ENCODE measurements at places on chromosomes 2 and 18.

GRCh38 chr2:114488841-114489530 lies 46.5 kb downstream of the DPP10 start:
- DNase-seq = no peak

- DNase-seq = no peak
These were observed 212.6 kb upstream of the SP5 start for GRCh38 chr2:170502361-170503130.

DNA sequence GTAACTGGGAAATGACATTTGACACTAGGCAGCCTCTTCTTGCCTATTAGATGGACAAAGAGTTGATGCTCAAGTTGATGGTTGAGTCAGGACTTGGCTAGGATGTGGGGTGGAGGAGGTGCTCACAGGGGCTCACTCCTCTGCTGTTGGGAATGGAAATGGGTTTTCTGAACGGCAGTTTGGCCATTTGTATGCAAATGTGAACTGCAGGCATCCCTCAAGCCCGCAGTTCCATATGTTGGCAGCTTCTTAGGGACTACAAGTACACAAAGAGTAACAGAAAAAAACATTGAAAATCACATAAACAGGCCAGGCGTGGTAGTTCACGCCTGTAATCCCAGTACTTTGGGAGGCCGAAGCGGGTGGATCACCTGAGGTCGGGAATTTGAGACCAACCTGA lies 80.8 kb downstream of the INPP5D start:
- DNase-seq = no peak

GRCh38 chr2:85504778-85505261 lies 34.1 kb upstream of the MAT2A start:
- peak; percentile 86 for DNase-seq

GRCh38 chr2:149042881-149043280 lies 4.4 kb downstream of the LYPD6B start:
- no peak for DNase-seq

DNA sequence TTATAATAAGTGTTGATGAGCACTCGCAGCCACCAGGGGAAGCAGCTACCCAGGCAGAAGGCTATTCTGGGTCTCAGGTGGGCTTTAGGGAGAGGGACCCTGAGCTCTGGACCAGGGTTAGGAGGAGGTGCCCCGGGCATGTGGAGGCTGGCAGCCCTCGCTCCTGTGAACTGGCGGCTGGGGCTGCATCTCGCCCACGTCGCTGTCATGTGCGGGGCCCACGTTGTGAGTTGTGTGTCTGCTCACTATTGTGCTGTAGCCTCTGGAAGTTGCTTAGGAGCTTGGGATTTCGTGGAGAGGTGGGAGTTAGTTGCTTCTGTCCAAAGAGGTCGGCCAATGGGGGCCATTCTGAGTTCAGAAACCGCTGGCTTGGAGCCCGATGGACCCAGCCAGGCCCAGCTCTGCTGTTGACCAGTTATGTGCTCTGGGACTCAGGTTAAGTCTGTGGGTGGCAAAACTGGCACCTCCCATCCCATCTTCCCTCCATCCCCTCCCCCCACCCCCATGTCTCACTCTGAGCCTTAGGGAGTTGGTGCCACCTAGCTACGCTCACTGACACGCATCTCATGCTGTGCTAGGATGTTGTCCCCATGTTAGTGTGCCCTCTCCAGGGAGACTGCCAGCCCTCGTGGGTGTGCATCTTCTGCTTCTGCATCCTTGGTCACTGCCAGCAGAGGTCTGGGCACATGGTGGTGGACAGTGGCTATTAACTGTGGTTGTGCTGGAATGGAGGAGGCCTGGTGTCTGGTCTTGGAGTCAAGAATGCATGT lies 18.5 kb downstream of the RRM2 start:
- DNase-seq = no peak

DNA sequence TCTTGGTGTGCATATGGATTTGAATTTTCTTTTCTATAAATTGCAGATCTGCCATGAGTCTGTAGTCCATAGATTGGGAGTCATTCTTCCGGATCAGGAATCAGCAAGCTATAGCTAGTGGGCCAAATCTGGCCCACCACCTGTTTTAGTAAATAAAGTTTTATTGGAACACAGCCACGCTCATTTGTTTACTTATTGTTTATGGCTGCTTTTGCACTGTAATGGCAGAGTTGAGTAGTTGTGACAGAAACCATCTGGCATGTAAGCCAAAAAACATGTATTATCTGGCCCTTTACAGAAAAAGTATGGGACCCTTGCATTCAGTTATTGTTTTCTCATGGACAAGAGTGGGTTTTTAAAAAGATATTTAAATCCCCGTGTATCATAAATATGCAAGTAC lies 191.2 kb downstream of the LRRTM1 start:
- DNase-seq = no peak

- DNase-seq = no peak
These were observed 50.8 kb upstream of the NFE2L2 start for GRCh38 chr2:177315364-177315763.

GRCh38 chr2:28152585-28153280 lies 239.9 kb upstream of the FOSL2 start:
- DNase-seq = peak; percentile 65

- no peak for DNase-seq
These were observed 101.4 kb downstream of the COLEC12 start for GRCh38 chr18:398935-399630.

- no peak for DNase-seq
These were observed 60.6 kb downstream of the FMNL2 start for GRCh38 chr2:152395572-152395971.

GRCh38 chr2:46813020-46813415 lies 102.6 kb downstream of the MCFD2 start:
- peak; percentile 50 for DNase-seq

DNA sequence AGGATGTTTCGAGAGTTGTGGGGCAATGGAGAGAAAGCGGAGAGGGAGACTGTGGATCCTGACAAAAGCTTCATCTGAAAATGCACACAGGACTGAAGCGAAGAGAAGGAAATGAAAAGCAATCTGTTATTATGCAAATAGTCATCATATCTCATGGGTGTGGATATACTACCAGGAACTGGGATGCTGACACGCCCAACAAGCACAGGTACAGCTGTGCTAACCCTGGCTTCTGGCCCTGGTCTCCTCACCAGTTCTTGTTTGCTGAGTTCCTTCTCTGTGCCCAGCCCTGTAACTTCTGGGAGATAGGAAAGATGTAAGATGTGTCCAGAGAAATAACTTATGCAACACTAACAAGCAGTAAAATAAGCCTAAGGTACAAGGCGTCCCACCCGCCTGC lies 358.8 kb downstream of the CMPK2 start:
- no peak for DNase-seq

GRCh38 chr18:36889321-36889720 lies 60.4 kb downstream of the KIAA1328 start:
- DNase-seq = peak; percentile 17

DNA sequence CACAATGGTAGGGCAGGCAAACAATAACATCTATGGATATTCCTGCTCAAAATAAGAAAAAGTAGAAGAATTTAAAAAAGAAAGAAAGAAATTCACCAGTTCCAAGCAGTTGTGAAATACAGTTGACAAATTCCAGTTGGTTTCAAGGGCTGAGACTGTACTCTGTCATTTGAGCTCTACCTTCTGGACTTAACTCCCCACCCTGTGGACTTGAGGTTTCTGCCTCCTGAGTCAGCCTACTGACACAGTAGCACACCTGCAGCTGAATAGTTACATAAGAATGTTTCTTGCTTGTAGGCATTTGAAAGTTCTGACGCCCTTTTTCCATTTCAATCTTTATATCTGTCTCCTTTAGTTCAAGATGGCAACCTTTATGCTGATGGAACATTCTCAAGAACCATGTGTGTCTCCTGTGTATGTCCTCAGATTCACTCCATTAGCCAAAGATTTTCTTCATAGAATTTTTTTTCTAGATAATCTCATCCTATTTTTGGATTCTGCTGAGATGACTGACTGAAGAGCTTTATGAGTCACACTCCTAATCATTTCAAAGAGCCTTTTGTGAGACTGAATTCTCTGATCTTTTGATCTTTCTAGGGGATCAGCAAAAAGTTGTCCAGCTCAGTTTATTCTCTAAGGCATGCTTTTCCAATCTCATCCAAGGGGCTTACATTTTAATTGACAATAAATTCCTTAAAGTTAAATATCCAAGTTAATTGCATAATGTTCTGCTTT lies 19.1 kb downstream of the NETO1 start:
- no peak for DNase-seq

- DNase-seq = peak; percentile 90
These were observed 275.3 kb upstream of the CCDC68 start for GRCh38 chr18:55234366-55235093.

GRCh38 chr2:217593732-217594131 lies 409.1 kb downstream of the TNS1 start:
- no peak for DNase-seq

- DNase-seq = peak; percentile 24
These were observed 4.4 kb downstream of the EHD3 start for GRCh38 chr2:31238126-31238905.

GRCh38 chr2:74764429-74765272 lies 69.3 kb upstream of the HK2 start:
- DNase-seq = no peak

- no peak for DNase-seq
These were observed 104.3 kb downstream of the STPG4 start for GRCh38 chr2:47050762-47051161.

- peak; percentile 60 for DNase-seq
These were observed 30.8 kb downstream of the CREG2 start for GRCh38 chr2:101356521-101356920.

GRCh38 chr2:207565736-207566500 lies 36.2 kb downstream of the CREB1 start:
- DNase-seq = no peak

- DNase-seq = peak; percentile 49
These were observed 68.2 kb downstream of the ZNF516 start for GRCh38 chr18:76426737-76427305.

DNA sequence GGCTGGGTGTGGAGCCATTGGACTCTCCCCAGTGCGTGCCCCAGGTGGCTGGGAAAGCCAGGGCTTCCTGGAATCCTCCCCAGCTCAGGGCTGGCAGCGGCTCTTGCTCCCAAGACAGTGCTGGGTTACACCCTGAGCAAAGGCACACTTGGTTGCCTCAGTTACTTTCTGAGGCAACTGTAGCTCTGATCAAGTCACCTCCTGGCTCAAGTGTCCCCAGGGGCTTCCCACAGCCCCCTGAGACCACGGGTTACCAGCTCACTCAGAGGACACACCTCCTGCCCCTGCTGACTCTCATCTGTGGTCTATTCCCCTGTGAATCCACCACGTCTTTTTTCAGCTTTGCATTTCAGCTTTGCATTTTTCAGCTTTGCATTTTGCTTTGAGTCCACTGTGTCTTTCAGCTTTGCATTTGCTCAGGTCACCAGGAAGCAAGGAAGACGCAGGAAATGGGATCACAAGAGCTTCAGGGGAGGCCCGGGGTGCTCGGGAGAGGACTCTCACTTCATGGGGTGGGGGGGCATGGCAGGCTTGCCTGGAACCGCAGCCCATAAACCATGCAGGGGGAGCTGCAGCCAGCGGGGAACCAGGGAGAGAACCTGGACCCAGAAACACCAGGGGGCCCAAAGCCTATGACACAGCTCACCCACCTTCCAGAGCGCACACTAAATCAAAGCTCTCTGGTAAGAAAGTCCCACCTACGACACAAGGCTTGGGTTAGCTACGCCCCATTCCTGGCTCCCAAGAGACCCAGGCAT lies 138.0 kb upstream of the ASB18 start:
- DNase-seq = no peak

- DNase-seq = no peak
These were observed 22.2 kb downstream of the RMDN2 start for GRCh38 chr2:37947306-37947705.

GRCh38 chr2:69773206-69773605 lies 31.3 kb downstream of the ANXA4 start:
- DNase-seq = peak; percentile 43

DNA sequence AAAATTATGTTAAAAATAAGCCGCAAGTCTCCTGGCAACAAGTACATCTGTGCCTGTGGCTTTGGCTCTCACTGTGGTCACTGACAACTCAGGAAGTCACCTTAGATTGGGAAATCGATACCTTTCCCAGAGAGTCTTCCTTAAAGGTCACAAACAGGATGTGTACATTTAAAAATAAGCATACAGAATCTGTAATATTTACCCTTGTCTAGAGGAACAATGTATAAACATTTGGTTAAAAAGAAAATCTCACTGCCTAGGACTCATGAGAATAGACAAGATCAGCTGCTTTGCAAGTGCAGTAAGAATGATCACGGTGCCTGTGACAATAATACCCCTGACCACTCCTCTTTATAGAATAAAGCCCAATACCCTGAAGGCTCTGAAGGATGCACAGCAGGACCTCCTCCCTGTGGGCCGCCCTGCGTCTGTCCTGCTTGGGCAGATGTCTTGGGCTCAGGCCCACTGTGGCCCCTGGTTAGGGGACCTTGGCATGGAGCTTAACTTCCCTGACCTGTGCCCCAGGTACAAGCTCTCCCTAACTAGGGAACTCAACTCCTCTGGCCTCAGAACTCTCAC lies 98.0 kb upstream of the MGAT4A start:
- DNase-seq = no peak

DNA sequence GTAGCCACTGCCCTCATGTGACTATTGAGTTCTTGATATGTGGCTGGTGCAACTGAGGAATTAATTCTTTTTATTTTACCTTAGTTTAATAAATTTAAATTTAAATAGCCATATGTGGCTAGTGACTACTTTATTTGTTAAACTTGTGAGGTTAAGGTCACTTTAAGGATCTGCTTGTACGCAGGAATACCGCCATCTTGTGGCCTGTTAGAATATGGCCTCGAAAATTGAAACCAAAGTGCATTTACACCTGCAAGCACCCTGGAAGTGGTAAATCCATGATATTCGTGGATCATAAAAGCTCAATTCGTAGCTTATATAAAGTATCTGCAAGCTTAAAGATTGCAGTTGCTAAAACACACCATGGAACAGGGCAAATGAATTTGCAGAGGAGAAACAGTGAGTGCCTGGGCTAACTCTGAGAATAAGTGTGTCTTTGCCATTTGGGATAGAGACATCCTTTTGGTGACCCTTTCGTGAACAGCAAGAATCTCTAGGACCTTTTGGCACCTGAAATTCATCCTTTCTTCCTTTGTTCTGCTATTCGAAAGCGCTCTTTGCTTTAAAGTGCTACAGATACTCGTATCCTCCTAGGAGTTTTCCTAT lies 59.9 kb upstream of the REG3A start:
- DNase-seq = peak; percentile 44

DNA sequence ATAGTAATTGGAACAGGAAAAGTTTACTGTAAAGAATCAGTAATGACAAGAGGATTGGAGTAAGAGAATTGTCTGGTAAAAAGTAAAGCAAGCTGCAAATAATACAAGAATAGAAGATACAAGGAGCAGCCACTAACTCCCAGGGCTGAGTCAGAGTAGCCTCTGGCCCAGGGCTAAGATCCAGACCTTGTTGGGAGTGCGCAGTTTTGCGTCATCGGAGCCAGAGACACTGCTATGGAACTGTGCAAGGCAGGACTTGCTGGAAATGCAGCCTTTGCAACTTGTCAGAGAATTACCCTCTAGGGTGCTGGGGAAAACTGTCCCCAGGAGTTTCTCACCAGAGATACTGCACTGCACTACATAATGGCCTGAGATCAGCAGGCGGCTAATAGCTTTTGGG lies 135.2 kb downstream of the NYAP2 start:
- no peak for DNase-seq

GRCh38 chr2:119826370-119826961 lies 66.7 kb downstream of the PTPN4 start:
- DNase-seq = peak; percentile 44

- DNase-seq = no peak
These were observed 45.9 kb upstream of the ITGA4 start for GRCh38 chr2:181411105-181411849.

GRCh38 chr2:228417526-228417925 lies 236.0 kb upstream of the SPHKAP start:
- no peak for DNase-seq

All from astrocyte of the hippocampus (primary cell).